ENCODE measurements at places on chromosomes 5 and 9. TPM values are rescaled to one million over a fixed set of nuclear protein-coding genes. Genes with fewer than 3 reads are reported as not detected.
A peak's percentile ranks its signal among the peaks of the same experiment; 100 is the strongest.

The CDH9 gene
- not detected for total RNA-seq

The ISCA1 gene
- 24.5 TPM for total RNA-seq

- DNase-seq = no peak
Observed at GRCh38 chr9:95077766-95078370, 239.6 kb downstream of the FANCC start.

- peak; percentile 18 for DNase-seq
Observed at GRCh38 chr9:89639367-89639795, 34.6 kb downstream of the GADD45G start.

GRCh38 chr5:53936481-53937352, 373.7 kb downstream of the ARL15 start:
- no peak for DNase-seq

The PCDHGA4 gene
- total RNA-seq = 0.28 TPM

The F12 gene
- total RNA-seq = 2.2 TPM

DNA sequence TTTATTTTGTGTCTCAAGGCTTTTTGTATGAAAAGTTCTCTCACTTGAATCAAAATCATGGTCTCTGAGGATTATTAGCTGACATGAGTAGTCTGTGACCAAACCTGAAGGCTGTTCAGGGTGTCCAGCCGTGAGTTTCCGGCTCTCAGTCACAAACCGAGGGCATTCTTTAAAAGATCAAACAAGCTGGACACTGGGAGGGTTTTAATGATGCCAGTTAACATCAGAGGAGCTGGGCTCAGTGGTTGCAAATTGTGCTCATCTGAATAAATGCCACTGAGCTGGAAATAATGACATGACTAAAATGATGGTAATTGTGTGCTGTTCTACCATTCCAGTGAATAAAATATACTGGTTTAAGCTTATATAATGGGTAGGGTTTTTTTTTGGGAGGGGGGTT, 153.1 kb downstream of the FOCAD start:
- DNase-seq = no peak

The POLR3G gene
- 2.8 TPM for total RNA-seq

DNA sequence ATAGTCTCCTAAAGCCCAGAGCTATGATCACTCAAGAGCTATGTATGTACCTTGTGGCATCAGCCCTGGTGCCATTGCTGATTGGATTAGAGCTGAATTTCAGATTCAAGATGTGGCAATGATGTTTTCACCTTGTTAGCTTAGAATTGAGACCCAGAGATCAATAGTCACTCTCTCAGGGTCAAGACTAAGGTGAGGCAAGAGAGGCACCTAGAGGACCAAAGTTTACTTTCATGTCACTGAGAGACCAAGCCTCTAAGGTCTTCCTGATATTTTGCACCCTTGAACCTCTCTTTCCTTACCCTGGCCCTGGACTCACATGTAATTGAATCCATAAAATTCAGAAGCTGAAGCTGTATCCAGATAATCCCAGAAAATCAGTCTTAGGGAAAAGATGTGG, 42.8 kb downstream of the BAAT start:
- DNase-seq = no peak

The C5 gene
- 3.5 TPM for total RNA-seq

The RGS3 gene
- total RNA-seq = 63.2 TPM

The PCDHGA11 gene
- 0.08 TPM for total RNA-seq

The PTCD2 gene
- total RNA-seq = 9.8 TPM

GRCh38 chr9:84642553-84643141, 26.9 kb upstream of the NTRK2 start:
- DNase-seq = no peak

DNA sequence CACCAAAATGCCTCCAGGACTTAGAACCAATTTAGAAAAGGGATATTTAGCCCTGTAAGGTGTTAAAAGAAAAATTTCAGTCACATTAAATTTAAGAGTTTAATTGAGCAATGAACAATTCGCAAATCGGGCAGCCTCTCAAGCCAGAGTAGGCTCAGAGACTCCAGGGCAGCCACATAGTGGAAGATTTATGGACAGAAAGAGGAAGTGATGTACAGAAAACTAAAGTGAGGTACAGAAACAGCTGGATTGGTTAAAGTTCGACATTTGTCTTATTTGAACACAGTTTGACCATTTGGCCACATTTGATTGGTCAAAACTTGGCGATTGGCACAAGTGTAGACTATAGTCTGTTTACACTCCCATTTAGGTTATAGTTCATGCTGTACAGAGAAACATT, 525.9 kb upstream of the ZNF608 start:
- DNase-seq = no peak

GRCh38 chr5:92559781-92560180, 1021.2 kb downstream of the NR2F1-AS1 start:
- no peak for DNase-seq

DNA sequence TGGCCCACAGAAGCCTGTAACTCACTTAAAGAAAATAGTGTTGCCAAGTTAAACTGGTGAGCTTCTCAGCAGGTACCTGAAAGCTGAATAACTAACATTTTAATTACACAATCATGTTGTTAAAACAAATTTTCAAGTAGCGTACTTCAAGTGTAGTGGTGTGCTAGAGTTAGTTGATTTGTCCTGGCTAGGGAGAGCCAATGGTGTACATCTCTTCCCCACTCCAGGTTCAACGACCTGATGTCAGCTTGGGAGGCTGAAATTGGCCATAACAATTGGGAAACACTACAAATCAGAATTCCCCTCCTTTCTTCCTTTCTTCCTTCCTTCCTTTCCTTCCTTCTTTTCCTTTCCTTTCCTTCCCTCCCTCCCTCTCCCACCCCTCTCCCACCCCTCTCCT, 295.3 kb upstream of the SLC24A2 start:
- DNase-seq = no peak

The SPINK6 gene
- total RNA-seq = not detected

GRCh38 chr9:135210676-135211523, 123.4 kb downstream of the OLFM1 start:
- DNase-seq = no peak

DNA sequence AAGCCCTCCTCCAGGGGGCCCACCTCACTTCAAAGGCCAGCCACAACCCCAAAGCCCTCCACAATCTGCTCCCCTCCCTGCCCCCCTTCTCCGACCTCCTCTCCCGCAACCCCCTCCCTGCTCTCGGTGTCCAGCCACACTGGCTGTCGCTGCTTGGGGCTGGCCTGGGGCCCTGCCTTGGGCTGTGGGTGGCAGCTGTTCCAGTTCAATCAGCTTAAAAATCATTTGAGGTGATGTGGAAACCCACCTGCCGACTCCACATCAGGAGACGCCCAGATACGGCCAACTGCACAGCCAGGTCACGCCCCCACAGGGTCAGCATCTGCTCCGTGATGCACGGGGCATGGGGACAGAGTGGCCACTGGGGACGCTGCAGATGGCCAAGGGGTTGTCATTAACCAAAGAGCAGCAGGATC, 107.0 kb upstream of the MVB12B start:
- DNase-seq = no peak

GRCh38 chr5:96219580-96220281, 213.3 kb downstream of the PCSK1 start:
- DNase-seq = no peak

The CFAP90 gene
- total RNA-seq = not detected

The SETD9 gene
- 7.0 TPM for total RNA-seq

DNA sequence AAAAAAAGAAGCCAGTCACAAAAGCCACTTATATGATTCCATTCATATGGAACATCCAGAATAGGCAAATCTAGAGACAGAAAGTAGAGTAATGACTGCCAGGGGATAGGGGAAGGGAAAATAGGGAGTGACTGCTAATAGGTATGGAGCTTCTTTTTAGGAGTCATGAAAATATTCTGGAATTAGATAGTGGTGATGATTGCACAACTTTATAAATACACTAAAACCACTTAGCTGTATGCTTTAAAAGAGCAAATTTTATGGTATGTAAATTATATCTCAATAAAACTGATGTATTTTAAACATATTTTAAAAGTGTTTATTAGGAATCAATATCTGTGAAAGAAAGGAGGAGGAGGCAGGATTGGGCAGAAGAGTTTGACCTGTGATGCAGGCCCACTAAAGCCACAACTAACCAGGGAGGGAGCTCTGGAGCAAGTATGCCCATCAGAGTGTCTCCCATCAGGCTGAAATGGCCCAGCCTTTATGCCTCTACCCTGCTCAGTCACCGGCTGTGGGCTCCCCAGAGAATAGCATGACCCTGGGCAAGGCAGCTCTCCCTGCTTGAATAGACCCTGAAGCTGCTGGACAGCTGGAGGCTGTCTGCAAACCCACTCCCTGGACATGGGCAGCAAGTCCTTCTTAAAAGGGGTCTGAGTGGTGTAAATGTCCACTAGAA, 96.0 kb upstream of the SLC44A1 start:
- no peak for DNase-seq

DNA sequence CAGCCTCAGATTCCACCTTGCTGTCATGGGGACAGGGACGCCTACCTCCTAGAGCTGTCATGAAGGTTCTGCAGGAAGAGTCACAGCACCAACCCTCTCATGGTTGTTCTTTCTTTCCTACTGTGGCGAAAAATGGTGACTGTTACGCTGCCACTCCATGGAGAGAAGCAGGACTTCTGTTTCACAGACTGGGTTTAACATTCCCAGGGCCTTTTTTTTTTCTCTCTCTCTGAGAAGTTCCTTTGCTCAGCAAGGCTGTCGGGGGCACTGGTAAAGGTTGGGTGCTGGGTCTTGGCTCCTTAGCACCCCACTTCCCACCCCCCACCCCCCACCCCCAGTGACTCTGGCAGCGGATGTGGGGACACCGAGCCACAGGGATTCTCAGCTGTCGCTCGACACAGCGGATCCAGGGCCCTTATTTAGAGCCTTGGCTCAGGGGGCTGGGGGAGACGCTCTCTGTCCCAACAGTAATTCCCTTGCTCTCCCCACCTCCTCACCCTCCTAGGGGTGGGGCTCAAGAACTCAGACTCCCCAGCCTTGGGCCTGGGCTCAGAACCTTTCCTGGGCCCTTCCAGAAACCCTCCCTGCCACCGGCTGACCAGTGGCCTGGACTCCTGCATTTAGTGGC, 34.4 kb downstream of the DUSP1 start:
- no peak for DNase-seq

GRCh38 chr9:93978551-93978950, 23.4 kb upstream of the BARX1 start:
- no peak for DNase-seq

- DNase-seq = no peak
Observed at GRCh38 chr5:151706906-151707305, 20.2 kb upstream of the SPARC start.

- DNase-seq = no peak
Observed at GRCh38 chr5:14054111-14054854, 88.9 kb upstream of the TRIO start.

GRCh38 chr5:151164687-151165392, 7.3 kb upstream of the ANXA6 start:
- DNase-seq = peak; percentile 72

- DNase-seq = no peak
Observed at GRCh38 chr5:132205385-132206125, 22.1 kb downstream of the P4HA2 start.

- no peak for DNase-seq
Observed at GRCh38 chr5:50691399-50692016, 25.1 kb downstream of the PARP8 start.

The OR1Q1 gene
- not detected for total RNA-seq

- no peak for DNase-seq
Observed at GRCh38 chr5:5767286-5767928, 344.9 kb downstream of the ICE1 start.

DNA sequence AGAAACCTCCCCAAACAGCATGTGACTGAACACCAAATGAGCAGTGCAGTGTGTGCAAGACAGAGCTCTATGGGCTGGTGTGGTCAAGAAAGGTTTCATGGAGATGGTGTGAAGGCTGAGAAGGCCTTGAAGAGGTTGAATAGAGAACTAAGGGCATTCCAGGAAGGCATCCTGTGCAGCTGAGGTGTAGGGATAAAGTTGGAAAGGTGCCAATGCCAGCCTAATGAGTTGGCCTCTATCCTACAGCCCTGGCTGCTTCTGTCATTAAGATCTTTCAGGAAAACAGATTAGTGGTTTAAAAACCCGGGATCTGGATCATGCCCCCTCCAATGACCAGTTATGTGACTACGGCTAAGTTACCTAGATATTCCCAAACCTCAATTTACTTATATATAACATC, 4.0 kb downstream of the HDAC3 start:
- no peak for DNase-seq

DNA sequence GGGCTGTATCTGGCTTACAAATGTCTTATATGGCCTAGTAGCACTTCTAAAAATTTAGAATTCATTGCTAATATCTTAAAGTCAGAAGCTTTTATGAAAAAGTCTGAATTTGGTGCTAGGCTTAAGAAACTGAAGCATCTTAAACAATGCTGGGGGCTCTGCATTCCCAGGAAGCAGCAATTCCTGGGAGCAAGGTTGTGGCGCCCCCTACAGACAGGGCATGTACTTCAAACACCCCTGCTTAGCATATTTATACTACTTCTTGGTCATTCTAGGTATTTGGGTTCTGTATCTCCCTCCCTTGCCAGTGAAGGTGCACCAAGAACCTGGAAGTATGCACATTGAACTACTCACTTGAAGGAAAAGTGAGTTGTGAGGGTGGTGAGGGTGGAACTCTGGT, 64.6 kb upstream of the GRIA1 start:
- peak; percentile 24 for DNase-seq

The ADCY2 gene
- total RNA-seq = not detected
